Fibroblast of skin of left biceps (primary cell): ENCODE measurements at places on chromosomes 13 and 19.
A peak's percentile ranks its signal among the peaks of the same experiment; 100 is the strongest.

DNA sequence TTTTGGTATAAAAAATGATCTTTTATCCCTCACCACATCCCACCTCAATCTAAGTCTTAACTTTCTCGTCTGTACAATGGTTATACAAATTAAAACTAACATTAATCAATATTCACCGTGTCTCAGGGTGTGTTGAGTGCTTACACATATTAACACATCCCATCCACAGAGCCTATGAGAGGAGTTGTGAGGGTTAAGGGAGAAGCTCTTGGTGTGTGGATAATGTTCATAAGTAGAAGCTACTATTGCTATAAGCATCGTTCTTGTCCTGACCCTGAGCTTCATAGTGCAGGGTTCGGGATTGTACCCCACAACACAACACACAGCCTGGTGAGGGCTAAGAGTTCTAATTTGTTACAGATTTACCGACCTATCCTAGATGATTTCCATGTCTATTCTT lies 2.5 kb downstream of the FPR3 start:
- DNase-seq, result no peak

GRCh38 chr19:57068921-57069697 lies 50.7 kb upstream of the USP29 start:
- DNase-seq, result no peak

- DNase-seq, result no peak
Observed at GRCh38 chr19:10290357-10290875, 664 bp downstream of the ICAM5 start.

GRCh38 chr13:29654384-29654783 lies 58.9 kb upstream of the SLC7A1 start:
- DNase-seq, result no peak

GRCh38 chr19:16921766-16922591 lies 33.2 kb downstream of the F2RL3 start:
- no peak for DNase-seq

GRCh38 chr13:50923272-50923671 lies 13.7 kb downstream of the RNASEH2B start:
- DNase-seq, result no peak

GRCh38 chr13:84655677-84656076 lies 773.4 kb upstream of the SLITRK1 start:
- no peak for DNase-seq

GRCh38 chr13:28357247-28357825 lies 137.6 kb downstream of the FLT1 start:
- no peak for DNase-seq

- DNase-seq, result no peak
Observed at GRCh38 chr13:105465745-105466144, 1069.7 kb downstream of the EFNB2 start.

GRCh38 chr13:38045278-38046048 lies 175.9 kb upstream of the TRPC4 start:
- no peak for DNase-seq

GRCh38 chr13:76023652-76024051 lies 387.5 kb downstream of the LMO7 start:
- peak; percentile 36 for DNase-seq

GRCh38 chr13:94585543-94586101 lies 10.3 kb downstream of the TGDS start:
- no peak for DNase-seq

DNA sequence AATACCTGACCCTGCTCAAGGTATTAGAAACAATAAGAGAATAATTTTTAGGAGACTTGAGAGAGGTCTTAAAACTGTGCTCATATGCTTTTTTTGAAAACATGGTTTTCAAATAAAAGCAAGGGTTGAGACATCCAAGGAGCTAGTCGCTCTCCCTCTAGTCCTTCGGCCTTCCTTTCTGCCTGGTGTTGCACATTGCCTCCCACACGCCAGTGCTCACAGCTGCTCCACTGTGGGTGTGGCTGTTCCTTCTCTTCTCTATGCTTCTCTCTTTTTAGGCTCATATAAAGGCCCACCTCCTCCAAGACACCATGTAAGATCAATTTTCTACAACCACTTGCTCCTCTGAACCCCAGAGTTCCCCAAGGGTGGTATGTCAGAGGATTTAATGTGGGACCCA lies 352.6 kb downstream of the ENOX1 start:
- DNase-seq, result no peak

DNA sequence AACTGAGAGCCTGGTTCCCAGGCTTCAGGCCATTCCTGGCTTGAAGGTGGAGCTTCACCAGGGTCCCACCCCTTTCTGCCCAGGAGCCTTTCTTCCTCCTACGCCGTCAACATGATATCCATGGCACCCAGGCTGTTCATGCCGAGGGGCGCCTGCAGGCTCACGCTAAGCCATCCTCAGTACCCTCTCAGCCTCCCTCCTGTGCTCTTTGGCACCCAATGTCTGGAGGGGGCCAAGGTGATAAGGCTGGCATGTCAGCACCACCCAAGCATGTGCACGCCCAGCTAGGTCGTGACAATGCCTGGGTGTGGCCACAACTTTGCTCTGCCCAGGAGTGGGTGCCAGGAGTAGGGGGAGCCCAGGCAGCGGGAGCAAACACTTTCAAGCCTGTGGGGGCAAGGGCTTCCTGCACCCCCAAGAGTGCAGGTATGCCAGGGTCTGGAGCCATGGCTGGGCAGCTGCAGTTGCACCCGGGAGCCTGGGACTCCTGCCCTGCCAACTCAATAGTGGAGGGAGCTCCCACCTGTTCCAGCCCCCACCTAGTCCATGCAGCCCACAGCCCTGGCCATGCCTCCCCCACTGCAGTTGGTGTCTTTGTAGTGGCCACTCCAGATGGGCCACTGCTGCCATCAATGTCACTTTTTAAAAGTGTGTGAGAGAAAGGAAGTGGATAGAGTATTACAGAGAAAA lies 219.9 kb downstream of the MAB21L1 start:
- DNase-seq, result no peak

- no peak for DNase-seq
Observed at GRCh38 chr19:48560095-48560530, 8.1 kb downstream of the SULT2B1 start.

DNA sequence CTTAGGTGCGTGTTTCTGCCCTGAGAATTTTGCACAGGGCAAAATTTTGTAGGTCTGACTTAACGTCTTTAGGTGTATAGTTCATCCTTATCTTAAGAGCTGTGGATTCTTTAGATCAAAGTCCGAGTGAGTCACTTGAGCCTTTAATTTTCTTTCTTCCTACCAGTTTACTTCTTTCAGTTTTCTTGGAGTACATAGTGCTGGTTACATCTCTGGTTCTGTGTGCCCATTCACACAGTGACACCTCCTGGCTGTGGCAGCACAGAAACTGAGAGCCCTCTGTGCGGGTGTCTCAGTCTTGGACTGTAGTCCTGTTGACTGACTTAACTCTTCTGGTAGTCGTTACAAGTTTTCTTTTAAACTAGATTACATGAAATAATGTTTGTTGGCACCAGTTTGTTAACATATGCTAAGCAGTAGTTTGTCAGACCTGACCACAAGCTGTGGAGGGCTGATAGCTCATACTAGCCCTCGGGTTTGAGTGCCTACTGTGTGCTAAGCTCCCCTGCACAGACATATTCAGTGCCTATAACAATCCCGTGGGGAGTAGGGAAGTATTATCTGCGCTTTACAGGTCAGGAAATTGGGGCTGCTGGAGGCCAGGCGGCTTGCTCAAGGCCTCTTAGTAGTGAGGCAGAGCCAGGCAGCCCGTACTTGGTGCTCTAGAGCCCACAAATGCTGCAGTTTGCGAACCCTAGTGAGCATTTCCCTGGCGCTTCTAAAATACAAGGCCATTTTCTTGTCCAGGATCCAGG lies 1.6 kb downstream of the GATAD2A start:
- no peak for DNase-seq

DNA sequence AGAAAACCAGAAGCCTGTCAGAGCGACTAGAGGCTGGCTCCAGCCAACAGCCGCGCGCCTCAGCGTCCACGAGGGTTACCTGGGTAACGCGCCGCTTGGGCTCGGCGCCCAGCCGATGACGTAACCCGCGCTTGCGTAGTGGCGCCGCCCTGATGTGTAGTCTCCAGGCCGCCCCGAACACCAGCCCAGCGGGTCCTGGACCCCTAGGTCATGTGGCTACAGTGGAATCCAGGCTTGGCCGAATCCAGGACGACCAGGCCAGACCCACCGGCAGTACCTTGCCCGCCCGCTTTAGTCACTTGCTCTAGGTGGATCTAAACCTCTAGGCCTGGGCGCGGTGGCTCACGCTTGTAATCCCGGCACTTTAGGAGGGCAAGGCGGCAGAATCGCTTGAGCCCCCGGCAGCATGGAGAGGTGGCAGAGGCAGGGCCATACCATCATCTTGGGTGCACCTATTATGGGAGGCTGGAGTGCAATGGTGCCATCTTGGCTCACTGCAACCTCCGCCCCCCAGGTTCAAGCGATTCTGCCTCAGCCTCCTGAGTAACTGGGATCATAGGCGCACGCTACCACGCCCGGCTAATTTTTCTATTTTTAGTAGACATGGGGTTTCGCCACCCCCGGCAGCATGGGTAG lies 7.2 kb upstream of the ZNF606 start:
- DNase-seq, result peak; percentile 50

DNA sequence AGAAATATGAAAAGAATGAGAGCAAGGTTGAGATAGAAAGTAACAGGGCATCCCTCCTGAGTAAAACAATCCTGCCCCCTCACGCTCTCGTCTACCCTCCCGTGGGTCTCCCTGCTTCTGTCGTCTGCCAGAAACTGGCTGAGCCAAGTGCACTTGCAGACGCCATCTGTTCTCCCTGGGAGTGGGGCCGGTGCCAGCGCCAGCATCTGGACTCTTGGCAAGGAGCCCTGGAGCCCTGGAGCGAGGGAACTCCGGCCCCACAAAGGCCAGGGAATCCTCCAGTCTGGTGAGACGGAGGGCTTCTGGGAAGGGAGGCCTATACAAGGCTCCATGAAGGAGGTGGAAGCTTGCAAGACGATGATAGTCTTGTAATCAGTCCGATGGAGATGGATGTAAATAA lies 2.3 kb upstream of the TMEM91 start:
- peak; percentile 80 for DNase-seq

DNA sequence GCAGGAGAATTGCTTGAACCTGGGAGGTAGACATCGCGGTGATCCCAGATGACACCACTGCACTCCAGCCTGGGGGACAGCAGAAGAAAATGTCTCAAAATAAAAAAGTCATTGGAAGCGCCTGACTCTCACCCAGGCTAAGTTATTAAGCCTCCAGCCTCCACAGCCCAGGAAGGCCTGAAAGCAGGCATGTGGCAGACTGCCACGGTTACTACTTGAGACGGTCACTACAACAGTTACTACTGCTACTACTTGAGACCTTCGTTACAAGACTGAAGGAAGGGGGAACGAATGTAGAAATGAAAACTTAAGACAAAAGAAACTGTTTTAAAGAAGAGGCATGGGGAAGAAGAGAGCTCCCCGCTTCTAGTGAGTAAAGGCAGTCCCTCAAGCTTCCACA lies 9.6 kb downstream of the PRR22 start:
- DNase-seq, result no peak

DNA sequence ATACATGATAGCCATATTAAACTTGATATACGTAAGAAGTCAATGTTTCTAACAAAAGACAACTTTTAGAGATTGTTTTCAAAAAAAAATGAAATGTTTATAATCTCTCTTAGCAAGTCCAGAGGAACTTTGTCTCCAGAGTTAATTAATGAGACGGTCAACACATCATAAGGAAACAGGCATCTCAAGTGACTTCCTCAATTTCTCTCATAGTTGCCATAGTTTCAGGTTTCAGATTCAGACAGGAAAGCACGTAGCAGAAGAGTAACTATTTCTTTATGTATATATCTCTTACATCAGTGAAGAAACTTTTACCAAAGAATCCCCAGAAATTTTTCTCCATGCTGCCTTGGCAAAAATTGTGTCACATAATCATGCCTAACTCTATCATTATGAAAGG lies 159.6 kb upstream of the ATXN8OS start:
- no peak for DNase-seq

DNA sequence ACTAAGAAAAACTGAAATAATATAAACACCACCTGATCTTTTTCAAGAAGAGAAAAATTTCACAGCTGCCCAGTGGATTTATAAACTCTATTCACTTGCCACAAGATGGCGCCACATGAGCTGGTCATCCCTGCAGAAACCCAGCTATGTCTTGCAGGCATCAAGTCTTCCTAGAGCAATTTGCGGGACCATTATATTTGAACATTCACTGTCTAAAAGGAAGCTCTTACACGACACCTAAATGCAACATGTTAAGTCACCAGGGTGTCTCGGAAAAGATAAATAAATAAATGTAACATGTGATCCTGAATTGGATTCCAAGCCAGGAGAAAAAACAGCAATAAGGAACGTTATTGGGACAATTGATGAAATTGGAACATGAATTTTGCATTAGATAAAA lies 20.3 kb upstream of the AKT2 start:
- DNase-seq, result peak; percentile 55

- no peak for DNase-seq
Observed at GRCh38 chr13:35714588-35715377, 238.3 kb upstream of the MAB21L1 start.

DNA sequence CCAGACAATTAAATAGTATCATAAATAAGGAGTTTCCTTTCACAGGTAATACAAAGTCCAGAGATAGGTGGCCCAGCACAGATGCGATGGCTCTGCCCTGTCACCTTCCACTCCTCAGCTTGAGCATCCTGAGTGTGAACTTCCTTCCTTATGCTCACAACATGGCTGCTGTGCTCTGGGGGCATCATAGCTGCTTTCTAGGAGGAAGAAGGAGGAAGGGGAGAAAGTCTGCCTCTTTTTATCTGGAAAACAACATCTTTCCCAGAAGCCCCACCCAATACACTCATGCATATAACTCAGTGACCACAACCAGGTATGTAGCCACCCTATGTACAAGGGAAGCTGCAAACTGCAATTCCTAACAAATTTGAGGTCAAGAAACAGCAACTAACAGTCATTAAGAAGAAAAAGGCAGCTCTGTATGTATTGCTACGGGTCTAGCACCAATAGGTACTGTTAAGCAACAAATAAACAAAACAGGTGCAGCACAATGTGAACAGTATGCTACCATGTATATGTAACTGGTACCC lies 201.2 kb upstream of the UBL3 start:
- no peak for DNase-seq

DNA sequence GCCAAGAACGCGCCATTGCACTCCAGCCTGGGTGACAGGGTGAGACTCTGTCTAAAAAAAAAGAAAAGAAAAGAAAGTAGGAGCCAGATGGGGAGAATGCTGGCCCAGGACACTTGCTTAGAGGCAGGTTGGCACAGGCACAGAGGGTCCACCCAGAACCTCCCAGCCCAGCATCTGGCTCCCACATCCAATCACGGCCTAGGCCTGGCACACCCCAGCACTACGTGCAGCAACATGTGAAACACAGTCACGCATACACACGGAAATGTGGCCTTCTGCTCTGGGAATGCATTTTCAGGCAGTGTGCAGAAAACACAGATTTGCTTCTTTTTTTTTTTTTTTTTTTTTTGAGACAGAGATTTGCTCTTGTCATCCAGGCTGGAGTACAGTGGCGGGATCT lies 20.9 kb upstream of the FOSB start:
- DNase-seq, result no peak

GRCh38 chr13:24931450-24932251 lies 164.3 kb upstream of the PABPC3 start:
- no peak for DNase-seq

DNA sequence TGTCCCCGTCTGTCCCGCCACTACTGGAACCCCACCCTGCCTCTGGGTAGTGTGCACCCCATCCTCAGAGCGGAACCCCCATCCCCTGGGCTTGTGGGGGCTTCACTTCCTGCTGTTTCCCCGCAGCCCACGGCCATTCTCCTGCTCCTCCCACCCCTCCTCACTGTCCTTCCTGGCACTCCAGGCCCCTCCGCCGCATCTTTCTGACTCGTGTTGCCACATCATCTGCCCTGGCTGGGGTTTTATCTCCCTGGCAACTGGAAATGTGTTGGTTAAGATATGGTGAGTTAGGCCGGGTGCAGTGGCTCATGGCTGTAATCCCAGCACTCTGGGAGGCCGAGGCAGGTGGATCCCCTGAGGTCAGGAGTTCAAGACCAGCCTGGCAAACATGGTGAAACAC lies 37.3 kb downstream of the KDM4B start:
- no peak for DNase-seq
